ENCODE measurements at places on chromosomes 2 and 18. TPM values are rescaled to one million over a fixed set of nuclear protein-coding genes. Genes with fewer than 3 reads are reported as not detected.
A peak's percentile ranks its signal among the peaks of the same experiment; 100 is the strongest.

DNA sequence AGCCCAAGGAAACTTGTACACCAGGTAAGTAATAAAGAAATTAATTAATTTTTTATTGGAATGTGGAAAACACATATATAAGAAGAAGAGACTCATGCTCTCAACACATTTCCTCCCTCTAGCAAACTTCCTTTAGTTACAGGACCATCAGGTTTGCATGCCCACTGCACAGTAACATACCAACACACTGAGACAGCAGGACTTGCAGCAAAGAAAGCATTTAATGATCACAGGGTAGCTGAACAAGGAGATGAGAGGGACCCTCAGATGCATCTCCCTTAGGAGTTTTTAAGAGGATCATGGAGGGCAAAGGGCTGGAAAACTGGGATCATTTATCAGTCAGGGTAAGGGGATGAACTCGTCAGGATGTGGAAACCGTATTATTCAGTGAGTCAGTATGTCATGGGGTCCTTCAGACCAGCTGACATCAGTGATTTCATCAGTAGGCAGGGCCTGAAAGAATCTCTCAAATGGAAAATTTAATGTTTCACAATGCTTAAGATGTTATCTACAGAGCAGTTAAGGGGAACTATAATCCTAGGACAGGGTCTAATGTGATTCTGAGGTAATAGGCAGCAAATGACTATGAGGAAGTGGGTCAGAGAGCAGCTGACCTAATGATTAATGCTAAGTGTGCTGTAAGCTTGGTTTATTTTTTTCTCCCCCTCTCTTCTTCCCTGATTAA, 193.8 kb upstream of the RND3 start:
- peak; percentile 63 for DNase-seq

Gene CFC1
- not detected for total RNA-seq

DNA sequence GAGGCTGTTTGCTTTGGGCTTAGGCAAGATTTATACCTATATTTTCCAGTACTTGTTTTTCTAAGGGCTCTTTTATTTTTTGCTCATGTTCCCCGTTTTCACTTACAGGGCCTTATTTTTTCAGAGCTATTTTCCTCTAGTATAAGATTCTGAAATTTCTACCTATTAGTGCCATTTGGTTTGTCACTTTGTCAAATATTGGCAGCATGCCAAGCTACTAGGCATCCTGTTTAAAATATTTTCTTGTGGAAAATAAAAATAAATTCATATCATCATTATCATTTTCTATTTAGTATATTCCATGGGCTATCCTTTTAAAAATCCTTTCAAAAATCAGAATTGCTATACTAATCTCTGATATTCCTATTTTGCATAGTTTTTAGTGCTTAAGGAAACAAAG, 64.8 kb upstream of the CHST9 start:
- DNase-seq: no peak

GRCh38 chr2:25073025-25073424, 31.1 kb downstream of the EFR3B start:
- no peak for DNase-seq

DNA sequence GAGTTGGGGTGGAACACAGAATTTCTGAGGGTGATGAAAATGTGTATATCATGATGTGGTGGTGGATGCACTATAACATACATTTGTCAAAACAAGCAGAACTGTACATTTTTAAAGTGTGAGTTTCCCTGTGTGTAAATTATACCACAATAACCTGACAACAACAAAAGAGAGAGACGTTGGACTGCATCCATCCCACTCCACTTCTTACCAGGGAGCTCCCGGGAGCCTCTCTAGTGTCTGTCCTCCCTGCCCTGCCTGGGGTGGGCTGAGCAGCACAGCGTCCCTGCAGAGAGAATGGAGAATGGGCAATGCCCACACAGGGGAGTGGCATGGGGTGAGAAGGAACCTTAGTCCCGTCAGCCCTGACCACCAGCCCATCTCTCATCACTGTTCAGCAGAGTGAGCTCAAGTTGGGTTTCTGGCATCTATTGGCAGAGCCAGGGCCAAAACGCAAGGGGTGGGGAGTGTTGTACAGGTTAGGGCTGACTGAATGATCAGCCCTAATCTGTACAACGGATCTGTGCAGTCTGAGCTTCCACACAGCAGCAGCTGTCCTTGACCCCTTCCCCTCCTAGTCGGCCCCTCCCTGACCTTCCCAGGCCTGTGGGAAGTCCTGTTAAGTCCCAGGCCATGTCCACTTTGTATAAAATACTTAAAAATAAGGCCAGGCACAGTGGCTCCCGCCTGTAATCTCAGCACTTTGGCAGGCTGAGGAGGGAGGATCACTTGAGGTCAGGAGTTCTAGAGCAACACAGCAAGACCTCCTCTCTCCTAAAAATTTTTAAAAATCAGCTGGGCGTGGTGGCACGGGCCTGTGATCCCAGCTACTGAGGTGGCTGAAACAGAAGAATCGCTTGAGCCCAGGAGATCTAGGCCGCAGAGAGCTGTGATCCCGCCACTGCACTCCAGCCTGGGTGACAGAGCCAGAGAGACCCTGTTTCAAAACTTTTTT, 3.3 kb upstream of the PROC start:
- DNase-seq: no peak

Gene RAD51AP2
- total RNA-seq: 0.37 TPM

- DNase-seq: no peak
Measured at GRCh38 chr2:102508863-102509262, 35.8 kb downstream of the SLC9A4 start.

DNA sequence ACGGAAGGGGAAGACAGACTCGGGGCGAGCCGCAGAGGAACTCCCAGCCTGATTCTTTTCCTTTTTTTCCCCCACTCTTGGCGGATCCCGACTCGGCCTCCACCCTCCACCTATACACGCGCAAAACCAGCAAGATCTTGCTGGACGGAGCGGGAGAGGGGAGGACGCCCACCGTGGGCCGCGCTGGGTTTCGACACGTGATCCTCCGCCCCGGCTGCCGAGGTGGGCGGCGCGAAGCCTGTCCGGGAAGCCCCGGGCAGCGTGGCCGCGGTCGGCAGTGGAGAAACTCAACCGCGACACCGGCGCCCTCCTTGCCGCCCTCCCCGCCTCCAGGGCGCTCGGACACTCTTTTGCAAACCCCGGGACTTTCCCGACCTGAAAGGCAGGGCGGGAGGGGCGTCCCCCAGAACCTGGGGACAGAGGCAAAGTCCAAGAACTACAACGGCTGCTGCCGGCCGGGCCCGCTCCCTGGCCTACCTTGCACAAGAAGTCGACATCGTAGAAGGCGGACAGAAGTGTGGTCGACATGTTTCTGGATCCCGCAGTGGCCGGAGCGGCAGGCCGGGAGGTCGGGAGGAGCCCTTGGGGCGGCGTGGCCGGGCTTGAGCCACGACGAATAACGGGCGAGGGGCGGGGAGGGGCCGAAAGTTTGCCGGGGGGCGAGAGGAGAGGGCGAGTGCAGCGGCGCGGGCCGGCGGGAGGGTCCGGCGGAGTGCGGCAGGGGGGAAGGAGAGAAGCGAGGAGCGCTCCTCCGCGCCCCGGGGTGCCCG, 433 bp downstream of the ZFP36L2 start:
- peak; percentile 85 for DNase-seq

Gene SFT2D3
- total RNA-seq: 8.3 TPM

All from myocyte (in vitro differentiated cells).